ENCODE measurements at places on chromosomes 5 and 9. TPM values are rescaled to one million over a fixed set of nuclear protein-coding genes. Genes with fewer than 3 reads are reported as not detected.

The PTGDS gene
- not detected for total RNA-seq

The CCNI2 gene
- 3.8 TPM for total RNA-seq

The S1PR3 gene
- 4.2 TPM for total RNA-seq

GRCh38 chr5:67887748-67888161 is 327.8 kb upstream of the PIK3R1 start:
- no peak for DNase-seq
